ENCODE measurements at places on chromosomes 1 and 21.
A peak's percentile ranks its signal among the peaks of the same experiment; 100 is the strongest.

GRCh38 chr21:25836396-25836795 is 101.6 kb downstream of the GABPA start:
- DNase-seq, result no peak

DNA sequence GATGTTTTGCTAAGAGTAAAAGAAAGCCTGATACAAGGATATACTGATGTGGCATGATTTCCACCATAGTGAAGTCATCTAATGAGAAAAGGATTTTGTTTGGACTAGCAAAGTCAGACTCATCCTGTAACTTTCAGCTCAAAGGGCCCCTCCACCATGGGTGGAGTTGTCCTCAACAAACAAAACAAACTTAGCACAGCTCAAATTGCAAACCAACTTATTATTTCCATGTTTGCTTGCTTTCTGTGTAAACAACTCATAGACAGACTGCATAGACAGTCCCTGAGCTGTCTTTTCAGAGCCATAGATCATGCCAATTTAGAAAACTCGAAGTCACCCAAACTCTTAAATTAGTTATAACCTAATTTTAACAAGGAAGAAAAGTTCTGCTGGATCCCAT is 69.4 kb upstream of the VAV3 start:
- DNase-seq, result peak; percentile 73

DNA sequence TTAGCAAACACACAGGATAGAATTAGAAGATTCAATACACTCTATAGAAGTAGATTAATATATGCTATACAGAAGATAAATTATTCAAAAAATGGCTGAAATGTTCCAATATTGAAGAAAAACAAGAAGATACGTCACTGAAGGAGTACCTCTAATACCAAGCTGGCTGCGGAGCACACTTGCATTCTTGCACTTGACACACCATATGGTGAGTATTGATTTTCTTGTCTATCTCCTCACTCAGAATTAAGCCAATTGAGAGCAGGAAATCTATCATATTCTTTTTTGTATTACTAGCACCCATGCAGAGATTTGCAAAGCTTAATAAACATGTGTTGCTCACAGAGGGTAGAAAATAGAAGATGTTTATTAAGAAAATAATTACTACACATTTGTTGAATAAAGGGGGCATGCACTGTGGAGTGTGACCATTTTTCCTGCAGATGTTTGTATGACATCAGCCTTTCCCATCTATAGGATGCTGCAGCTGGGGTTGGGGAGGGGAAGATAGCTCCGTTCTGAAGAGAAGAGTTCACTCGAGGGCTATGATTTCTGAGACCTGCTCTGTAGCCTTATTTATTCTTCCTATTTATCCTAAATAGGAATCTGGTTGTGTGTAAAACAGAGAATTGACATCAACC is 318.1 kb downstream of the HHIPL2 start:
- DNase-seq, result no peak

DNA sequence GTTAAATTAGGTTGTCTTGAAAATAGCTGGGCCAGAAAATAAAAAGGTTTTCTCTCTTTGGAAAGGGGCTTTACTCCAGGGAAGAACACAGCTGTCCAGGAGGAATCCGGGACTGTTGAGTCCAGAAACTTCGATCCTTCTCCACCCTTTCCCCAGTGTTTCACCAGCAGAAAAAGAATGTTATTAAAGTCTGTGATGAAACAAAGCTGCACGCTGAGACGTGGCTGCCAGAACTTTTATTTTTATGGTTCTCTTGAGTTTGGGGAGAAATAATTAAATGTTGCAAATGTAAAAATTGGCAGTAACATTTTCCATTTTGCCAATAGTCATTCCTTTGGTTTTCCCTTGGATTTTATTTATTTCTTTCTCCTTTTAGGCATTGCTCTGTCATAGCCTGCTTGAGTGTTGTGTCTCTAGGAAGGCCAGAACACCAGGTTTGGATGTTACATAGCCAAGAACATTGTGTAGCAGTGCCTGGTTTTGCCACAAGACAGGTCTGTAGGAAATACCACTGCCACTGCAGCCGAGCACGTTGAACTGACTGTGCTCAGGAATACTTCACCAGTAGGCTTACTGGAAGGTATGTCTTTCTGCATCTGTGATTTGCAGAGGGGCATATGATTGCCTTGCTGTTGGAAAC is 87.4 kb downstream of the ROR1 start:
- DNase-seq, result no peak

DNA sequence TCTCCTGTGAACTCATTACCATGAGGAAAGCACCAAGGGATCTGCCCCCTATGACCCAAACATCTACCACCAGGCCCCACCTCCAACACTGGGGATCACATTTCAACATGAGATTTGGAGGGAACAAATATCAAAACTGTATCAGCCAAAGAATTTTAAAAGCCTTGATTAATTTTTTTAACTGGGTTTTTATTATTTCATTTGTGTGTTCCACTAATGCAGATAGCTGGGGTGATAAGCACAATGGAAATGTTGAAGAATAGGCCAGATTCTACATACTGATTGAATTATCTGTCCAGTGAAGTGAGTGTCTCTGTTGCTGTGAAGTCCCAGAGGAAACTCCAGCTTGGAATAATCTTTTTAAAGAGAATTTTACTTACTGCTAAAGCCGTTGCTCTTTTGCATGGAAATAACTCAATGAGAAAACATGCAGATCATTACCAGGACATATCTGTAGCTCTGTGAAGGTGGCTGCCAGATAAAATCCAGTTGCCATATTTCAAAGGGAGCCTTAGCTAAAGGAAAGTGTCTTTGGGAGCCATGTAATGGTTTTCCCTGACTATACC is 44.4 kb upstream of the DHCR24 start:
- DNase-seq, result no peak

- no peak for DNase-seq
These were observed 6.0 kb downstream of the SMCP start for GRCh38 chr1:152884085-152884484.

- DNase-seq, result no peak
These were observed 21.3 kb upstream of the CCDC190 start for GRCh38 chr1:162882248-162882674.

DNA sequence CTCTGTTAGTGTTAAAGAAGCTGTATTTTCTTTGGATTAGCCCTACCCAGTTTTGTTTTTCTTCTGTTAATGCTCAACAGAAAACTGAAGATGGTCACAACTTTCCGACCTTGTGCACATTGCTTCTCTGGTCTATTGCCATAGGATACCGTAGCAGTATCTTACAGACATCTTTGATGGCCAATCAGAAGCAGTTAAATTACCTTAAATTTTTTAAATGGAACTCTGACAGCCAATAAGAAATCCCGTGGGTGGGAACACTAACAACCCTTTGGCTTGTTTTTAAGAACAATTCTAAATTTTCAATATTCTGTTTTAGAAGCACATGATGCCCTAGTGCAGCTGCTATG is 17.2 kb downstream of the NFYC start:
- DNase-seq, result peak; percentile 66

DNA sequence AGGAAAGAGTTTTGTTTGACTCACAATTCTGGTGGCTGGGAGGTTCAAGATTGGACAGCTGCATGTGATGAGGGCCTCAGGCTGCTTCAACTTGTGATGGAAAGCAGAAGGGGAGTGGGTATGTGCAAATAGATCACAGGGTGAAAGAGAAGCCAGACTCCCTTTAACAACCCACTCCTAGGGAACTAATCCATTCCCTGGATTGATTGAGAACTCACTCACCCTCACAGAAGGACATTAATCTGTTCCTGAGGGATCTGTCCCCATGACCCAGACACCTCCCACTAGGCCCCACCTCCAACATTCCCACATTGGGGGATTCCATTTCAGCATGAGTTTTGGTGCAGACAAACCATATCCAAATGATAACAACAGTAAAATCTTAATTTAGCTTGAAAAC is 25.6 kb downstream of the UBE2T start:
- no peak for DNase-seq

- DNase-seq, result no peak
These were observed 202.4 kb upstream of the KAZN start for GRCh38 chr1:14396100-14396499.

DNA sequence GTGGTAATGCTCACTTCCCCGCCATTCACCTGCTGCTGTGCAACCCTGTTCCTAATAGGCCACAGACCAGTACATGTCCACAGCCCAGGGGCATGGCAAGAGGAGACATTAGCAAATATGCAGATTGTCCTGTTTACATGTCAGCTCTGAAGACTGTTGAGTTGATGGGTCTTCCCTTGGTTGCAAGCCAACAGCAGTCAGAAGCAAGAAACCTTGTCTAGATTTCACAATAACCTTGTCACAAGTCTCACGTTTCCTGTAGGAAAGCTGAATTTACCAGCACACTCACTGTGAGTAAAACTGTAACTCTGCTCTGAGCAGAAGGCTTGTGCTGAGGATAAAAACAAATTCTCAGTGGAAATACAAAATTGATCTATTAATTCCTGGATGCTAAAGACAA is 195.1 kb downstream of the HLX start:
- DNase-seq, result peak; percentile 34

DNA sequence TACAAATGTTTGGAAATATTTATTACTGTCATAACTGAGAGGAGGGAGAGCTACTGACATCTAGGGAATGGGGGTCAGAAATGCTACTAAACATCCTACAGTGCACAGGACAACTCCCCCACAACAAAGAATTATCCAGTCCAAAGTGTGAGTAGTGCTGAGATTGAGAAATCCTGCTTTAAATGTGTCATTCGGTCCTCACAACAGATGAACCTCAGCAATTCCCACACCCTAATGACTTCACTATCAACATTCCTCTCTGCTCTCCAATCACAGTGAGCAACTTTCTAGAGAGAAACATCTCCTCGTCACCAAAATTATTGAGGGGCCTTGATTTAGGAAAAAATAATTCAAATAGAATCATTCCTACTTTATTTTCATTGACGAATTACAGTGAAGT is 18.0 kb downstream of the OMA1 start:
- DNase-seq, result peak; percentile 26

- DNase-seq, result peak; percentile 75
These were observed 3.8 kb downstream of the FBXO2 start for GRCh38 chr1:11650331-11650991.

DNA sequence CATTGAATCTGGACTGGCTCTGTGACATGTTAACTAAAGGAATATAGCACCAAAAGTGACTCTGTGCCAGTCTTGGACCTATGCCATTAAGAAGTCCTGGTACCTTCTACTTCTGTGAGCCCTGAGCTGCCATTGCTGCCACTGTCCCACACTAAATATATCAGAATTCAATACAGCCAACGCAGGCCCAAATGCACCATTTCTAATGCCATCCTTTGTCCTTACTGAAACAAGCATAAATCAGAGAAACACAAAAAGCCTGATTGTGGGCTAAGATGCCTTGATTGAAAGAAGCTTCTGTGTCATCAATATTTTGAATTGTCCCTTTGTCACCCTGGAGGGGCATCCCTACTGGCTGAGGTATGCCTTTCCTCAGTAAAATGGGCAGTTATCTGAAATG is 66.9 kb upstream of the NEK2 start:
- no peak for DNase-seq

DNA sequence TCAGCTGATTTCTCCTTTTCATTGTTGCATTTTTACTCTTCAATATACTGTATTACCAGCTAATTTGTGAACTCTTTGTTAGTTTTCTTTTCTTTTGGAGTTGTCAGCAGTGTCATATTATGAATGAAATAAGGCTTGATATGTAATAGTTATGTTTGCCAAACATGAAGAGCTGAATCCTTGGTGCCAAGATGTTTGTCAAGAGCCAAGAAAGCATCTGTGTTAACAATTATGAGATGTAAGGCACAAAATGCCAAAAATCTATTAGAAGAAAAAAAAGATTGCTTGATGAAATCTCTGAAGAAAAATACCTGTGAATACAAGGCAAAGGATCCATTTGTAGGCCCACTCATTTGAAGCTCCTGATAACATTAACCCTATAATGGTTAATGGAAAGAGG is 48.4 kb upstream of the RNPC3 start:
- no peak for DNase-seq

DNA sequence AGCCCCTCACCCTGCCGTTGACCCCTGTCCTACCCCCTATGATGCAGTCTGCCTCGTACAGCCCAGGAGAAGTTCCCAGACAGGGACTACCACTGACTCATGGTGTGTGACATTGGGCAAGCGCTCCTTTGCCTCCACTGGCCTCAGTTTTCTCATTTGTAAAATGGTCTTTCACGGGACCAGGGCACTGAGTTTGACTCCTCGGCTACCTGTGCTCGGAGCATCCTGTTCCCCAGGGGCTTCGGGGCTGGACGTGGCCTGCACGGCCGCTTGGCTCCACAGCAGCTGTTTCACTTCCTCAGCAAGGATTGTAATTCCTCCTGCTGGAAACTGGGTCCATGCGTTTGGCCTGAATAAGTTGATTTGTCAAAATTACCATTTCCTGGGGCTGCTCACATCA is 277.3 kb downstream of the MATN1 start:
- DNase-seq, result no peak

- no peak for DNase-seq
These were observed 102.3 kb upstream of the TIAM1 start for GRCh38 chr21:31446226-31446855.

DNA sequence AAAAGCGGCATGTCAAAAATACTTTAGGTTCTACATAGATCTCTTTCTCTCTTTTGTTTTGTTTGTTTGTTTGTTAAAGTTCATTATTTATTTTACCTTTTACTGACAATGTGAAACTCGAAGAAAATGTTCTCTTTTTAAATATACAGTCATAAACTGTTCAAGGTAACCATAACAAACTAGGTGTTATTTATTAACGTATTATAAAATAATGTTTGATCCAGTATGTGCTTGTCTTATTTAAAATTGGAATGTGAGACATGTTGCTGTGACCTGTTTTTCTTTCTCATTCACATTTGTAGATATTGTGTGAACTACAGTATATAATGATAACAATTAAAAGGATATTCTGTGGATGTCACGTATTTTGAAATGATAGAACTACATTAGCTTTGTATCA is 5.9 kb upstream of the LEPR start:
- no peak for DNase-seq

GRCh38 chr1:157168015-157168414 is 29.8 kb upstream of the ETV3 start:
- no peak for DNase-seq

All from PC-3 (cell line).